ENCODE measurements at places on chromosomes 5 and 9.
A peak's percentile ranks its signal among the peaks of the same experiment; 100 is the strongest.

DNA sequence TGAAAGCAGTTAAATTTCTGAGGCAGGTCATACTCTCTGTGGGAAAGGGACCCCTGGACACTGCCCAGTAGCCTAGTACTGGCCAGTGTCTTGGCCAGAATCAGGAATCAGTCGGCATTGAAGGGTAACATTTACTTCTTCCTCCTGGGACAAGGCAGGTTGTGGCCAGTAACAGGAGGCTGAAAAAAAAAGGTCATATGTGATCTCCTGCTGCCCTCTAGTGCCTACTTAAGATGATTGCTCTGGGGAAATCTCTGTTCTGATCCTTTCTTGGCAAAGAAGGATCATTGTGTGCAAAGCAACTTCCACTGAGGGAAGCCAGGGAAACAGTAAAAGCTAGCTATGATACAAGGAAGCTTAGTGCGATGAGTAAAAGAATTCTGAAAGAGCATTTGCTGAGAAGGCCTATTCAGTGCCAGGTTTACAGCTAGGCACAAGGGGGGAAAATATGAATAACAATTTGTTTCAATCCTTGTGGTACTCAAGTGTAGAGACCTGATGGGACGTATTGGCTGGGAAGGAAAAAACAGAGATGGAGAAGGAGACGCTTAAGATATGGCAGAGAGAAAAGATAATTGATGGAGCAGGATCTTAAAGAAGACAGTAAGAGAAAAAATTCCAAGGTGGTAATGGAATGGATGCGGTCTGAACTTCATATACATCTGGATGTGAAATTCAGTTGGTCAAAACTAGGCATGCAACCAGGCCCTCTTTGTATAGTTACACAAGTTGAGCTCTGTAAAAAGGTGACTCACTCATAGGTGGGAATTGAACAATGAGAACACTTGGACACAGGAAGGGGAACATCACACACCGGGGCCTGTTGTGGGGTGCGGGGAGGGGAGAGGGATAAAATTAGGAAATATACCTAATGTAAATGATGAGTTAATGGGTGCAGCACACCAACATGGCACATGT, 25.8 kb upstream of the TRIM32 start:
- DNase-seq = peak; percentile 45

DNA sequence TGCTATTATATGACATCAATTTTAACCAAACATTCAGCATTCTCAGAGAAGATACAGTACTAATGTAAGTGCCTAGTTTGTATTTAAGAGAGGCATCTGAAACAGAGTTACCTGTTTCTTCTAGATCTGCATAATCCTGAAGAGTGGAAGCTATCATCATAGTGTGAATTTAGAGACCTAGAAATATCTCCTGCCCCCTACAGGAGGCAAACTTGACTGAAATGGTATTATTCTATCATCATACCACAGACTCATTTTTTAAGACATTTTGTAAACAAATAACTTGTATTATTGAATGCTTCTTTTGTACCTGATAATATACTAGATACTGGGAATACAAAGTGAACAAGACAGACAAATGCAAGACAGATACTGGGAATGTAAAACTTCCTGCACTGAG, 216.8 kb upstream of the RPS23 start:
- no peak for DNase-seq

DNA sequence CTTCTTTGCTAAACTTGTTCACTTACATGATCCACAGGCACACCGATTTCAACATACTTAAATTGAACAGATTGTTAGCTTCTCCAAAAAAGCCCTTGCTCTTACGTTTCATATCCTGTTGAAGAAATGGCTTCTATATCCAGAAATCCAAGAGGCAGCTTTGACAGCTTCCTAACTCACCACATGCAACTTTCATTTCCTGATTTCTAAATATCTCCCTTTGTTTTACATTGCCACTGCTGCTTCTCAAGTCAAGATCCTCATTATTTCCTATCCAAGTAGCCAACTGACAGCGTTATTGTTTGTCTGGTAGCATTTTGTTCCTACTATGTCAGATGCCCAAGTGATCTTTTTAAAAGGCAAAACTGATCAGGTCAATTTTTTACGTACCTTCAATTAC, 913.2 kb upstream of the TYRP1 start:
- DNase-seq = no peak

DNA sequence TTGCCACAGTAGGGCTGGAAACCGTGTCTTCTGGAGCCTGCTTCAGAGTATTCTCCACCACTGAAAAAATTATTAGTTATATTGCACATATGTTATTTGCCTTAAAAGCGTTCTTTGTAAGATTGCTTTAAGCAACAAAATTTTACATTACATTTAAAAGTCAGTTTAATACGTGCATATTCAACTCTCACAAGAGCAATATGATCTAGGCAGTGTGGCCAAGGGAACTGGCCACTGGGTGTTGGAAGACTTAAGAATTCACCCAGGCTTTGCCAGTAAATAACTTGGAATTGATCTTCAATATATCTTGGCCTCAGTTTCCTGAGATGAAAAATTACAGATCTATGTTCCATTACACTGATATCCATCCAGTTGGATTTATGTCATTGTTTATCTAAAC, 694.4 kb downstream of the EFNA5 start:
- DNase-seq = no peak

DNA sequence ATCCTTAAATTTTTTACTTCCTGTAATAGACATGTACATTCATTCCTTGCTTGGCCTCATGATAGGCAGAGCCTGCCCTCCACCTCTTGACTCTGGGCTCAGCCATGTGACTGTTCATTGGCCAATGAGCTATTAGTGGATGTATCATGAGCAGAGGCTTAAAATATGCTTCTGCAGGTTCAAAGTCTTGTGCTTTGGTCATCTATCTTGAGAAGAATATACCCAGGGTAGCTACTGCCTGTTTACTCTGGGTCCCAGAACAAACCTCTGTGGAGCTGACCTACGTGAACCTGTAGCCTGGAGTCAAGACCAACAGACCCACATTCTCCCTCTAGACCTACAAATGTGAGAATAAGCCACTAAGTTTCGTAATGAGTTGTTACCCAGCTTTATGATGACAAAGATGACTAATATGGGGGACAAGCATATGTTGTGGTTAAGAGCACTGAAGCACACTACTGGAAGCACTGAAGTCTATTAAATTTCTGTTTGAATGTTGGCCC, 244.4 kb downstream of the MAST4 start:
- peak; percentile 75 for DNase-seq

- no peak for DNase-seq
Observed at GRCh38 chr9:976258-976942, at the start of gene DMRT3. Gene DMRT3, plus strand, starts transcription at chr9:976655. Its CDS starts 347 bp downstream, at chr9:977002.

GRCh38 chr9:93036887-93037475, 21.5 kb upstream of the SUSD3 start:
- DNase-seq = no peak

DNA sequence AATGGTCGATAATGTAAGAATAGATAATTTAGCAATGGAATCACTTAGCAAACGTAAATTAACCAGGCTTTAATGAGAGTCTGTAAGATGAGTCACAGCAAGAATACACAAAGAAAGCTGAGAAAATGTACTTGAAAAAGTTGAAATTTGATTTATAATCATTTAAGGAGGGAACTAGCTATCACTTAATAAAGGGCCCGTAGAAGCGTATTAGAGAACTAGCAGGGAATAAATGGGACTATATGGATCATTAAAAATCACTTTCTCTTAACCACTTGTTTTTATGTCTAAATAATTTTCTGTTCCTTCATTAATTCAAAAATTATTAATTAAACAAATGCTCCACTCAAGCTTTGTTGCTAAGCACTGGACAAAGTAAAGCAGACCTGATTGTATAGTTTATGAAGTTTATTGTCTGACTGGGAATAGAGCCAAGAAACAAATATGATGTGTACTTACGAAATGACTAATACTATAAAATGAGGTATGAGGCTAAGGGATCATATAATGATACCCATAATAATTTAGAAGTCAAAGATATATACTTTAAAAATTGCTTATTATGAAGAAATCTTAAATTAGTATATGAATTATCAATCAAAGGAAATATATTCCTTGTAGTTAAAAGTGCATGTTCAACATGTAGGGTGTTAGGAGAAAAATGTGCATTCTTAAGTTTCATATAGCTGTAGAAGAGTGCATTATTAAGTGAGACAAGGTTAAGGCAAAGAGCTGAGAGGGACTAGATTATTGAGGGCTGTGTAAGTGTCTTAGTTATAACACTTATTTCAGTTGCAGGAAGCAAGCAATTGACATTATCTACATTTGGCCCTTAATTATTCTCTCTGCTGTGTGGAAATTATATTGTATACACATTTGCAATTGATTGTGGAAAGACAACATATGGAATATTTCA, 196.8 kb downstream of the PRDM9 start:
- DNase-seq = no peak

DNA sequence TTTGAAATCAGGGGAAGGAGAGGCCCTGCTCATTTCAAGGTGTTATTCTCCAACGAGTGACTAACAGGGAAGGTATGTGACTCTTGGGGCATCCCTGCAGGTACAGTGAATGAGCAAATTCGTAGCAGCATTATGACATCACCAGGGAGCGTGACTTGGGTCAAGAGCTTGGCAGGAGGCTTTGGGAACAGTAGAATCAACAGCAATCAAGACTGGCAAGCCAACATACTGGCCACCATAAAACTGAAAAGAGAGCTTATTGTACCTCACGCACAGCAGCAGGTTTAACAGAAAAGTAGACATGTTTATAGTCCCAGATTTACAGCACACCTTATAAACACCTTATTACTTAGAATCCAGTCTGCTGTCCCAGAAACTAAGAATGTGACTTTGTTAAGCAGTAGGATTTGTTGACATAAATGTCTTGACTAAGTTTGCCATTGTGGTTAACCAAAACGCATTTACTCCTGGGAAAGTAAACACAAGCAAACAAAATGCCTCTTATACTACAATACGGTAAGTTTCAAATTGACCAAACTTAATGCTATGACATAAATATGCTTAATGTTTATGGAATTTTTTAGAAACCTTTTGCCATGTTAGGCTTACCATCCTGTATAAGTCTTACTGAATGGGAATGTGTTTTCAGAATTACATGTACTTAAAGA, 297.8 kb downstream of the NPR3 start:
- no peak for DNase-seq

GRCh38 chr5:93805616-93806379, 64.4 kb upstream of the POU5F2 start:
- DNase-seq = no peak

- DNase-seq = peak; percentile 63
Observed at GRCh38 chr5:108720391-108720790, 27.3 kb upstream of the FER start.

- no peak for DNase-seq
Observed at GRCh38 chr5:9852671-9853070, 222.5 kb upstream of the TAS2R1 start.

GRCh38 chr9:135809166-135809565, 98.2 kb downstream of the CAMSAP1 start:
- DNase-seq = no peak

DNA sequence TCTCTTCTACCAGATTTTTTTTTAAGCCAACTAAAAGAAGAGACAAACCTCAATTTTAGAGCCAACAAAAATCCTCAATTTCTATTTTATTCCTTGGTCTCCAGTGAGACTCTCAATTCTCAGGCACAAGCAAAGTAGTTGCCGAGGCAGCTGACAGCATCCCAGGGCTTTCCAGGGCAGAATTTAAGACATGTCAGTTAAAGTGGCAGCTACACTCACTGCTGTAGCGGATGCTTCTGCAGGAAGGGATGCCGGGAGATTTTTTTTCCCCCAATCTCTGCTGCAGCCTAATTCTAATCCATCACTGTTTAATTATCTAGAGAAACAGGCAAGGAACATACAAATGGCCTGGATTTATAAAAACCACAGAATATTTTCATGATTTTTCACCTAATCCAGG, 57.0 kb downstream of the TTC39B start:
- DNase-seq = no peak

DNA sequence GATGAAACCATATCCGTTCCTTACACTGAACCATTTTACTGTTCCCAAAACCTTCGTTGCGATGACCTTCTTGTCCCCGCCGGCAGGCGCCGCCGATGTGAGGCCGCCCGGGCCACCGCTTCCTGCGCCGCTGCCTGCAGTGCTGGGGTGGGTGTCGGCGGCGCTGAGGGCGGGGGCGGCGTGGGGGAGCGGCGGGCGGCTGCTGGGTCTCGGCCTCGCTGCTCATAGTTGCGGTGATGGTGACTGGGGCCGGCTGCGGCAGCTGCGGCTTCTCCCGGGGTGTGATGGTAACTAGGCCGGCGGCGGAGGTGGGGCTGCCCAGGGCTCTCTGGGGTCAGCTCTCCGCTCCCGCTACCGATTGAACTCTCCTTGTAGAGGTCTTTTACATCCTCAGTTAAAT, 14.1 kb upstream of the OR2S2 start:
- no peak for DNase-seq

- DNase-seq = no peak
Observed at GRCh38 chr5:147332658-147333057, 97.8 kb downstream of the STK32A start.

DNA sequence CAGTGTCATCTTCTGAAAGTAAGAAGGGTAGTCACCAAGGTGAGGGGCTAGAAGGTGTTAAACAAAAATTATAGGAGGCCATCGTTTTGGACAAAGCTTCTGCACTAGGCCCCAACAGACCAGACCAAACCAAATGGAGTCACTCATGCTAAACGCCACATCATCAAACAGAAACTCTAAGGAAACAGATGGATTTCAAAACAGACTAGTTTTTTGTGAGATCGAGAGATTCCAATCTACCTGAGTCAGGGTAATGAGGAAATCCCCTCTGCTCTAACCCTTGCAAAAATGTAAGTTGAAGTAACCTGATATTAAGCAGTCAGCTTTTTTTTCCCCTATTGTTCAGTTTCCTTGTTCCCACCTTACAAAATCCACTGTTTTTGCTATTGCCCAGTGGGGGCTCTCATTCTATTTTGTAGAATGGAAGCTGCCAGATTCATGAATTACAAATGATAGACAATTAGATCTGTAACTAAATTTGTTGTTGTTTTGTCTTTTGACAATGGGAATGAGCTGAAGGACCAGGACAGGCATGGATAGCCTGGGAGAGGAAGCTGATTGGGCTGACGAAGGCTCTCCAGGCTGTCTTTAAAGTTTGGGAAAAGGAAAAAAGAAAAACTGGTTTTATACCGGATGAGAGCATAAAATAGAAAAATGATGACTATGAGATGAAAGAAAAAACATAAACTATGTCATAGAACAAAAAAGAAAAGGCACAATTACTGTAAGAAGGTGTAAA, 94.7 kb upstream of the ADAMTSL1 start:
- DNase-seq = no peak

DNA sequence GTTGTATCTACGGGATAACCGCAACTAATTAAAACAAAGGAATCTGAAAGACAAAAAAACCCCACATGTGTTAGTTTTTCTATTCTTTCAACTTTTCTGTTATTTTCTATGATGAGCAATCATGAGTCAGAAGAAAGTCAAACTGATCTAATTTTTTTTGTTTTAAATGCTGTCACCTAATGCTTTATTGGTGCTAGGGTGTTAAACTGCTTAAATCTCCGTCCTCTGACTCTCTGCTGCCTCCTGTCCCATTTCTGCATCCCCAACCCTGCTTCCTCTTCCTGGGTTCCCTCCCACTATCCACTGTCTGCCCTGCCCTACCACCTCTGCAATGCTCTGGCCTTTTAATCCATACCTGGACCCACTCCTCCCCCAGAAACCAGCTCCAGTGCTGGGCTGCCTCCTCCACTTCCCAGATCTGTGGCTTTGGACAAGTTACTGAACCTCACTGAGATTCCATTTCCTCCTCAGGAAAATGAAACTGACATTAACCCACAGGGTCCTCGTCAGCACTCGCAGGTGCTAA, 15.7 kb downstream of the PTPN3 start:
- no peak for DNase-seq
